NCI-H526 (cell line): ENCODE measurements at places on chromosomes 6 and 20.
A peak's percentile ranks its signal among the peaks of the same experiment; 100 is the strongest.

DNA sequence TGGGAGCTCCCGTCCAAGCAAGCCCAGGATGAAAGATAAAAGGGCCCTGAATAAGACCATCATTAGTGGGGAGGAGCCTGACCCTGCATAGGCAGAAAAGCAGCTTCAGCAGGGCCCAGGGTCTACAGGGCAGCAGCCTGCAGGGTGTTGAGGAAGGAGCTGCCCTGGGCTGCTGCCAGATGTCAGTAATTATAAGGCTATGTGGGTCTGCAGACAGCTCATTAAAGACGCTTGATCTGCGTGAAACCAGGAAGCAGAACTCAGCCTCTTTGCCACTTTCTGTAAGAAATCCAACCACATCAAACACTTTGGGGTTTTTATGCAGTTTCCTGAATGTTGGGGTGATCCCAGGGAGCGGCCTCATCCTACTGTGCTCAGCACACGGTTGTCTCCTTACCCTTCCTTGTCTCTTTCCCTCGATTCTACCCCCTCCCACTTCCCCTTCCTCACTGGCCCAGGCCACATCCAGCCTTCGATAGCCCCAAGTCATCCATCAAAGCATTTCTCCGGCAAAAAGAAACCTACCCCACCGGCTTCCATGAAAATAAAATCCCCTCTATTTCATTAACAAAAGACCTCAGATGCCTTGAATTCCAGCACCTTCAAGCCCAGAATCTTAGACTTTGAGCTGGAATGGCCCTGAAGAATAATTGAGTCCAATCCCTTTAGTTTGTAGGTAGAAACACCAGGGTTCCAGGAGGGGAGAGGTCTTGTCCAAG, 1.0 kb upstream of the TGM6 start:
- DNase-seq: no peak

DNA sequence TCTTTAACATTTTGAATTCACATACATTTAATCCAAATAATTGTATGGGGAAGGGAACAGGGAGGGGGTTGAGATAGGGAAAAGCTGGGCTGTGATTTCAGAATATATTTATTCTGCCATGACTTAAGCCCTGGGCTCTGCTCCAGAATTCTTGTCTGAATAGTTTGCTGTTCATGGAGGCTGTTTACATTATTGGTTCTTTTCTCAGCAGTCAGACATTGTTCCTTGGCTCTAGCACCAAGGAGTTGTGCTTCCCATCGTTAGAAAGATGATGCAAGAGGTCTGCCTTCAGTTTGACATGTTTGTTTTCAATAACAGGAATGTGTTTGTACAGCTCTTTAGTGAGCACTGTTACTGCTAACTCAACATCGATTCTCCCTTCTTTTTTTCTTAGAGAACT, 198.8 kb upstream of the CDYL start:
- DNase-seq: no peak

DNA sequence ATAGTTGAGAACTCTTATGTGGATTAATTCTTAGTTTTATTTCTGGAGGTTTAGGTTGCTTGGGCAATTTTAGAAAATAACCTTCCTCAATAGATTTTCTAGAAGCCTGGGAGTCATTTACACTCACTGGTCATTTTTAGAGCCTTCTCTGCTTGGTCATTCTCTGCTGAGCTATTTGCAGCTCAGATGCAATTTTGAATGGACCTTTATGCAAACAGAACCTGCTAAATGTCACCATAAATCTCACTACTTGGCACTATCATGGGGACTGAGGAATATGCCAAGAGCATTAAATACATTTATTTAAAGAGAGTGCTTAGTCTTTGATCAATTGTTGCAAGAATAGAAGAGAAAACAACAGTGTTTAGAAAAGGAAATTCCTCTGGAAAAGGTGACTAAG, 154.0 kb downstream of the CLVS2 start:
- no peak for DNase-seq

GRCh38 chr6:70849348-70850069, 107.4 kb downstream of the B3GAT2 start:
- DNase-seq: no peak

GRCh38 chr6:40472353-40472752, 114.8 kb downstream of the LRFN2 start:
- DNase-seq: no peak

GRCh38 chr20:3051385-3052019, 5.7 kb downstream of the MRPS26 start:
- no peak for DNase-seq

- DNase-seq: no peak
These were observed 6.2 kb upstream of the GRM4 start for GRCh38 chr6:34152042-34152524.

DNA sequence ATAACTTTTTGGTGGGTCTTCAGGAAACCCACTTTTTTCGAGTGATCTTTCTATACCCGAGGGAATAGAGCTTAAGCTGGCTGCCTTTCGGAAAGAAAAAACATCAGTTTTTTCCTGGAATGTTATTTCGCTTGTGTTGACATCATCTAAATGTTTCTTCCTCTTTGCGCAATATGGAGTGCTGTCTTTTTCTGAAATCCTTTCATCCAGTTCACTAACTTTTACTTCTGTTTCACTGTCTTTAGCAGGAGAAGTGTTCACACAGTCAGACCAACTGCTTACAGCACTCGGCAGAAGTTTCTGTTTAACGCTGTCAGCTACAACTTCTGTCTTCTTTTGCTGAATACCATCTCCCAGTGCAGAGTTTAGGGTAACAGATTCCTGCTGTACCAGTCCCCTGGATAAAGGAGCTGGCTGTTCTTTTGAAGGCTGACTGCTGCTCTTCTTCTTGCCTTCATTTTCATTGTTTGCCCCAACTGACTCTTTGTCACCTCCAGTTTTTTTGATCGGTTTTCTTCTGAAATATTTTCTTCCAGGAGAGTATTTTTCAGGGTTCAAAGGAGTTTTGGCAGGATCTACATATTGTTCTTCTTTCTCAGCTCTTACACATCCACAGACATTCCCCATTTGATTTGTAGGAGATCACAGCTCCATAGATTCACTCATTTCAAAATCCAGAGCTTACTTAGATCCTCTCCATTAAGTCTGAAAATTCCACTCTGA, 50.0 kb upstream of the DST start:
- no peak for DNase-seq

DNA sequence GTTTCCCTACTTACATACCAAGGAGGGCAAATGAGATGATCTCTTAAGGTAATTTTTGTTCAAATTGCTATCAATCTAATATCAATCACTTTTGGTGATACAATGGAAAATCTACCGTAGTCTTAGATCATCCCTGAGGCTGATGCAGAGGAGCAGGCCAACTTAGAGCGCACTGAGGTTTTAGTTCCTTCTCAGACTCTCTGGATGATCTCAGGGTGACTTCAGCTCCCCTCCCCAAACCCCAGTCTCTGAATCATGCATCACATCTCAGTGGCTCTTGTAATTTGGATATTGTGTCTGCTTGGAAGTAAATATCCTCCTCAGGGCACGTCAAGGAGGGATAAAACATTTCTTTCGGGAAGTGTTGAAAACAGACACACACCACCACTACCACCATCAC, 5.9 kb downstream of the TUBB2B start:
- no peak for DNase-seq

DNA sequence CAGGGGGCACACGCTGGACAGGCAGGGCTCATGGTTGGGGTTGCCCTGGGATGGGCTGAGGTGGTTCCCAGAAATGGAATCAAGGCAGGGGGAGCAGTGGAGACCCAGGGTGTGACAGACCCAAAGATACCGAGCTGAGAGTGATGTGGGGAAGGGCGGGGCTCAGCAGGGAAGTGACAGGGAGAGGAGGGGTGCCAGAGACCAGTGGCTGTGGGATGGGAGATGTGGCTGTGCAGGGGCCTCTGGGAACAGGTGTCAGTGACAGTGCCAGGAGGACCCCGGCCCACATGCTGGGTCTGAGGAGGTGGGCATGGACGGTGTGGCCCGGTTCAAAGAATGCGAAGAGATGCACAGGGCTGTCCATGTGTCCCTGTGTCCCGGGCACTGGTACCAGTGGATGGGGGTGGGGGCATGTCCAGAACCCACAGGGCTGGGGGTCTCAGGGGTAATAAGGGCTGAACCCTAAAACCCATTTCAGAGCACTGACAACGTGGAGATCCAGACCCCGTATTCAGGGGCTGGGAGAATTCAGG, 1.0 kb downstream of the CABLES2 start:
- no peak for DNase-seq

GRCh38 chr6:111921103-111921502, 47.9 kb upstream of the FYN start:
- no peak for DNase-seq

DNA sequence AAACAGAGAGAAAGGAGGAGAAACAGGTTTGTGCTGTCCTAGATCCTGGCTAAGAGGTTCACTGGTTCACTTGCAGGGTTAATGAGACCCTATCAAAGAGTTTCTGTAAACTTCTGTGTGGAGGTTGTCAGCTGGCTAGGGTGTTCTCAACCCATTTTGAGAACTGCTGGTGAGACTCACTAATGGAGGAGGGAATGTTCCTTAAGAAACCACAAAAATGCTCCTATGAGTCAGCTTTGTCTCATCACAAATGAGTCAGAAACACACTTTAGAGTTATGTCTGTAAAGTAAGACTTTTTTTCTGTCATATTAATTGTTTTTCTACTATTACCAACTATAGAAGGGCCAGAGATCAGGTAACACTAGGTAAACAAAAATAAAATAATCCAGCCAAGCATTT, 884.4 kb downstream of the PHF3 start:
- DNase-seq: no peak

- DNase-seq: no peak
These were observed 20.1 kb downstream of the DIDO1 start for GRCh38 chr20:62906209-62906608.

- no peak for DNase-seq
These were observed 48.4 kb downstream of the CPXM1 start for GRCh38 chr20:2751878-2752566.

- no peak for DNase-seq
These were observed 163.5 kb downstream of the PRL start for GRCh38 chr6:22133357-22133756.

DNA sequence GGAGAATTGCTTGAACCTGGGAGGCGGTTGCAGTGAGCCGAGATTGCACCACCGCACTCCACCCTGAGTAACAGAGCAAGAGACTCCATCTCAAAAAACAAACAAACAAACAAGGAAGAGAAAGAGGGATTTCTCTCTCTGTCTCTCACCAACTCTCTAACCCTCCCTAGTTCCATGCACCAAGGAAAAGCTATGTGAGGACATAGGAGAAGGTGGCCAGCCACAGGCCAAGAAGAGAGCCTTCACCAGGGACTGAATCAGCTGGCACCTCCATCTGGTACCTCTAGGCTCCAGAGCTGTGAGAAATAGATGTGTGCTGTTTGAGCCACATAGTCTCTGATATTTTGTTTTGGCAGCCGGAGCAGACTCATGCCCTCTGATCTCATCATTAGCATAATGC, 9.0 kb upstream of the FAM110A start:
- no peak for DNase-seq

DNA sequence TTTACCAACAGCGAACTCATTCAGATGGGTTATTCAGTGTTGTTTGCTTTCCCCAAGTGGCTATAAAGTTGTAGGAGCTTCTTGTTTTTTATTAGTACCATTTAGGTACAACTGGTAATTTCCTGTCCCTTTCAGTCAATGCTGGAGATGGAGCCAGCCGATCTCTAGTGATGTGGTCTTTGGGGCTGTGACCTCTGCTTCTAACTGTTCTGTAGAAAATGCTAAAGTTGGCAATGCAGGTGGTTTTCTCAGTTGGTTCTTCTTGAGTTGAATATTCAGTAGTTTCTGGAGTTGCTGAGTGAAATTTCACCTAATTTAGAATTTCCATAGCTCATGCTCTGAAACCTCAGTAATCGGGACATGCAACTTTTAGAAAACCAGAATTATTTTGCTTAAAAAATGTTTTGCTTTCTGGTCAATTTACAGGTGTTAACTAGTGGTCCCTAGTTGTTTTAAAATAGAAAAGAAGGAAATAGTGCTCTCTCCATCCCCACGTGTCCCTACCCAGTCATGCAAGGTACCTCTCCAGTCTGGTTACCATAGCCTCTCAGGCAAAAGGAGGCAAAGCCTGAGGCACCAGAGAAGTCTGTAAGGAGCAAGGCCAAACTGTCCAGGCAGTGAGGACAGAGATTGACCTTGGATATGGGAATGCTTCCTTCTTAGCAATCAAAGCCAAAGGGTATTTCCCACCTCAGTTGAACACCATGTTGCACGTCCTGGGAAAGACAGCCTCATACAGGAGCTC, 27.3 kb upstream of the GABRR1 start:
- no peak for DNase-seq

DNA sequence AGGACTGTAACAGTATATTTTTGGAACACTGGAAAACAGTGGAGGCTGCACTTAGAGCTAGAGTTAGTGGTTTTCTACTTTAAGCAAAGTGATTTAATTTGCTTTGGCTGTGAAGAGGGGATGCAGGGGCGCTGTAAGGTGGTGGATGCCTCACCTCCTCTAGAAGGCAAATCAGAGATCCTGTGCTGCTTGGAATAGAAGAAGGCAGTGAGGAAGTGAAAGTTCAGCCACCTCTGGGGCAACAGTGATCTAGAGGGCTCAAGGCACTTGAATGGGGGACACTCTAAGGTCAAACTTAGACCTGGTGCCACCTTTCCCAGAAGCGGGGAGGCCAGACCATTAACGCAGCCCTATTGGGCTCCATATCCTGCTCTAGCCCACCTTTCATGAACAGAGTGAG, 19.0 kb upstream of the SNRPB2 start:
- DNase-seq: no peak

DNA sequence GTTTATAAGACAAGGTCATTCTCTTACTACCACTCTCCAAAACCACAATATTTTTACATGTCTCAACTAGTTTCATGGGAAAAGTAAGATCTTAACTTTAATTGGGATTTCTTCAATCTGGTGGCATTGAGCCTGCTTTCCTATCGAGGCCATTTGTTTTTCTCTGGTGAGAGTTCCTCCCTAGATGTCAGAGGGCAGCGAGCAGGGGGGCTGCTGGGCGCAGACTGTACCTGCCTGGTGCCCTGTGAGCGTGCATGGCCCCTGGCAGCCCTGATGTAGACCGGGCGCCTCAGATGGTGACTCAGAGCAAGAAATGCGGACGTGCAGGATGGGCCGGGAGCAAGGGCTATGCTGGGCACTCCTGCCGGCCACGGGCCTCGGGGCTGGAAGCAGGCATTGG, 27.2 kb downstream of the ERMARD start:
- DNase-seq: no peak

DNA sequence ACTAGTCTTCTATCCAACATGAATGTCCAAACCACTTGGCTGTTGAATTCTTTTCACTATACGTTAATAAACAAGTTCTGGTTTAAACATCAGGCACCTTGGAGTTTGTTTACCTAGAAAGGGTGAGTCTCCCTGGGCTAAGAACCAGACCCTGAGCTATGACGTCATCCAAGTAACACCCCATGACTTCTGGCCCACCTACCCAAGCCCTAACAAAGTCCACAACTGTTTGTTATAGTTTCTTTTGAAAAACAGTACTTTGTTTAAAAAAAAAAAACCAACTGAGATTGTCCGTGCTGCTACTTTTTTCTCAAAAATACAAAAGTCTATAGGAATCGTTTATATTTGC, 146.9 kb upstream of the BEND6 start:
- no peak for DNase-seq

- peak; percentile 72 for DNase-seq
These were observed 52.4 kb downstream of the CEBPB start for GRCh38 chr20:50242863-50243609.

- DNase-seq: no peak
These were observed 113.6 kb upstream of the PLEKHG1 start for GRCh38 chr6:150486048-150486447.

- no peak for DNase-seq
These were observed 23.4 kb downstream of the FAM184A start for GRCh38 chr6:119055069-119055468.
